ENCODE measurements at places on chromosomes 5 and 9.

DNA sequence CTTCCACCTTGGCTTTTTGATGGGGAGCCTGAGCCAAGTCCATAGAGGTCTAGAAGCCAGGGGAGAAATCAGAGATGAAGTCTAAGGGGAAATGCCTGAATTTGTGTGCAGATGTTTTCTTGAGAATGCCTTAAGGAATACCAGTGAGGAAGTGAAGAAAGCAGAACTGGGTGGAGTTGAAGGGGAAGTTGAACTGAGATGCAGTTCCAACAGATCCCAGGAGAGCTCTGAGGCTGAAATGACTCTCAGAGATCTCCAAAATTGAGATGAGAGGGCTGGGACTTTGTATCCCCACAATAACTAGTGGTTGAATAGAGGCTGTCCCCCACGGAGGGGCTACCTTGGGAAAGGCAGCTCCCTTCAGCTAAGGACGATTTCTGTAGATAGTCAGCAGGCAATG, 197.1 kb downstream of the ZNF462 start:
- no peak for DNase-seq

DNA sequence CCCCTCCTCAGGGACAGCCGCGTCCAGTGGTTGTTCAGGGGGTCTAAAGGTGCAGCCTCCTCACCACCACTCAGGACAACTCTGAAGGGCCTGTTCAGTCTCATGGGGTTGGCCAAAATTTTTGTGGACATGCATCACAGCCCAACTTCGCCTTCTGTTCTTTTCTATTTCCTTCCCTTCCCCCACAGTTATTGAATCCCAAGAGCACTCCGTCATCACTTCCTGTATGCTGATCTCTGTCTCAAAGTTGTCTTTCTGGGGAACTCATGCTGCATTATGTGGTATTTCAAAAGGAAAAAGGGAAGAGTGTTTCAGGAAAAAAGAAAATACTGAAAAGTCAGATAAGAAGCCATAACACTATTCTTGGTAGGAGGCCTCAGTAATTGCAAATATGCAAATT, 355.4 kb downstream of the CAAP1 start:
- DNase-seq, result no peak

GRCh38 chr5:59922220-59922619, 28.7 kb upstream of the PDE4D start:
- no peak for DNase-seq

- DNase-seq, result no peak
Observed at GRCh38 chr5:109152565-109152964, 257.2 kb downstream of the PJA2 start.

DNA sequence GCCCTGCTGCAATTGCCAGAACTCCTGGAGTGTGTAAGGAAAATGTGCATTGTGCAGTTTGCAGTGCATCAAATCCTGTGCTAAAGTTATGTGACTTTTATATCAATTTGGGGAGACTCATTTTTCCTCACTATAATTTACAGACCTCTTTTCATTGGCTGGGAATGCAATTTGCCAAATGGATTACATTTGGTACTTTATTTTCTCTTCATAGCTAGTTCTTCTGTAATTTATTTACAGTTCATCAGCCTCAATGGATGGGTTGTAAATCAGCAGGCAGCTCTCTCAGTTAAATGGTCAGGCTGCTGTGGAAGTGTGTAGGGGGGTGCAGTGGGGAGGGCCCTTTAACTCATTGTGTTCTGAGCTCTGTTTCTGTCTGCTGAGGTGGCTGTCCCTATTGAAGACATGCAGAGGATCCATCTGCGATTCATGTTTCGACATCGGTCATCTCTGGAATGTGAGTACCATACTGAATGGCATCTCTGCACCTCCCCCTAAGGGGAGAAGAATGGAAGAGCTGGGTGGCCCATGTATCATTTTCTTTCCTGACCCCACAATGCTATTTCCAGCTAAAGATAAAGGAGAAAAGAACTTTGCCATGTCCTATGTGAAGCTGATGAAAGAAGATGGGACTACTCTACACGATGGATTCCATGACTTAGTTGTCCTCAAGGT, 74.6 kb downstream of the DOCK2 start:
- DNase-seq, result no peak

DNA sequence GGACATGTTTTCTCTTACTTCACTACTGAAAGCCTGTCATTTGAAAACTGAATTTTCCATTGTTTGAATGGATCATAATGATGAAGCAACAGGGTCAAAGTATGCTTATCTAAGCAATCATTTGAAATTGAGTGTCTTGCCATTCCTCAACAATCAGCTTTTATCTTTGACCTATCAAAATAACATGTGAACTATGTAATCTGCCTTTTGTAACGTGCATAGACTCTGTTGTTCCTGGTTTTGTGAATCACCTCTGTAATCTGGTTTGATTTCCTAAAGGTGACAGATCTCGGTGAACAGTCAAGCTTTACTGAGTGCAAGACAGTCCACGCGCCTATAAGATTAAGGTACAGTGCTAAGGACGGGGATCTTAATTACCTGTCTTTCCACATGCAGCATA, 3.3 kb downstream of the MEF2C start:
- no peak for DNase-seq

DNA sequence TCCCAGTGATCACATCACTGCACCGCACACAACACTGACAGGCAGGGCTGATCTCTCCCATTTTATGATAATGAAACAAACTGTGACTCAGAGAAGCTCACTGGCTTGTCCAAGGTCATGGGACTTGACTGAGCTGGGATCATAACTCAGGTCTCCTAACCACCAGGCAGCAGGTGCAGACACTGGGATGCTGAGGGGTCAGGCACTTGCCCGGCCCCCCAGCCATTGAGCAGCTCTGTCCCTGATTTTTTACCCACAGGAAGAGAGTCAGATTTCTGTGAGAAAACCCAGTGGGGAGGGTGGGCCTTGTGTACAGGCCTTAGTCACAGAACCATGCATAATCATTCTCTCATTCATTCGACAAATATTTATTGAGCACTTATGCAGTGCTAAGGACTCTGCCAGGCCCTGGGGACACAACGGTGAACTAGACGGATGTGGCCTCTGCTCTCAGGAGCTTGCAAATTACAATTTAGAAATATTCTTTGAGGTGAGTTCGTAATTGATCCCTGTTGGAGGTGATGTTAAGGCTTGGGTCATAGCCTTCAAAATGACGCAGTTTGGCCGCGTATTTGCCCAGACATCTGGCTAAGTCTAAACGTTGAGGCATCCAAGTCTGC, 54.5 kb upstream of the TGFBR1 start:
- DNase-seq, result no peak

DNA sequence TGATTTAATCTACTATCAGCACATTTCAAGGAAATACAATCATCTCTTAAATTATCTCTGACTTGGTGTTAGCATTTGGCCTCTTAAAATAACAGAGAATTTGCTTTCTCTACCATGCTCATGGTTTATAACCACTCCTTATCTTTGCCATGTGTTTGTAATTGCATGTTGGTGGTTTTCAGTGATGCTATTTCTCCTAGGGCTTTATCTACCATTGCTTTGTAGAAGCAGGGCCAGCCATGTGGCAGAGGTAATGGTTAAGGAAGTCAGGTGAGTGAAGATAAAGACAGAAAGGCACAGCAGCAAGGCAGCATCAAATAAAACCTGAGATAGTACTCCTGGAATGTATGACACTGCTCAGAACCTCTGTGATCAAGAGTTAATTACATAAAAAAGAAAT, 206.2 kb downstream of the FER start:
- DNase-seq, result no peak

DNA sequence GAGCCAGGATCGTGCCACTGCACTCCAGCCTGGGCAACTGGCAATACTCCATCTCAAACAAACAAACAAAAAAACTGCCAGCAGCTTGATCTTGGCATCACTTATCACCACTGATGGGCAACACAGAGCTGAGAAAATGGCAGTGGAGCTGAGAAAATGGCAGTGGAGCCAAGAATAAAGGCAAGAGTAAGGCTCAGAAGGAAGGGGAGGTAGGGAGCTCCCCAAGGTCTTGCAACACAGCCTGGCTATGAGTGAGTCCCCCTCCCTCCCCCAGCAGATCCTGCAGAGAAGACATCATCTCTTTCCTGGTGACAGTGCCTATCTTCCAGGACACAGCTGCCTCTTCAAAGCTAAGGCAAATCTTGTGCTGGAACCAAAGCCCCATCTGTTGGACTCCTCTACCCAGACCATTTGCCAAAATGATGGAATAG, 70.3 kb downstream of the UGCG start:
- no peak for DNase-seq

- DNase-seq, result no peak
Observed at GRCh38 chr9:114169952-114170770, 14.8 kb downstream of the COL27A1 start.

DNA sequence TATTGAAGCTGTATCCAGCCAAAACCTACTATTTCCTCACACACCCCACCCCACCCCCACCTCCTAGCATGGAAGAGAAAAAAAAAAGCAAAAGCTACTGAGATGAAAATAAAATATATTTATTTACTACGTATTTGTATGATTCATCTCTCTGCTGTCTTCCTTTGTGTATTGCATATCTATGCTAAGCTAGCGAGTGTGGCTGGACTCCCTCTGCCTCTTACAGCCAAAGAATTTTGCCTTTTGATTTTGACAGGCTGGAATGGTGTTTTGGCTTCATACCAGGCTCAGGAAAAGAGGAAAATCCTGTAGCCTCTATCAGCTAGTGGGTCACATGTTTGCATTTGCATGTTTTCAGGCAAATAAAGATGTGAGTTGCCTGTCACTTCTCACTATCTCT, 2.2 kb downstream of the ABLIM3 start:
- DNase-seq, result no peak

DNA sequence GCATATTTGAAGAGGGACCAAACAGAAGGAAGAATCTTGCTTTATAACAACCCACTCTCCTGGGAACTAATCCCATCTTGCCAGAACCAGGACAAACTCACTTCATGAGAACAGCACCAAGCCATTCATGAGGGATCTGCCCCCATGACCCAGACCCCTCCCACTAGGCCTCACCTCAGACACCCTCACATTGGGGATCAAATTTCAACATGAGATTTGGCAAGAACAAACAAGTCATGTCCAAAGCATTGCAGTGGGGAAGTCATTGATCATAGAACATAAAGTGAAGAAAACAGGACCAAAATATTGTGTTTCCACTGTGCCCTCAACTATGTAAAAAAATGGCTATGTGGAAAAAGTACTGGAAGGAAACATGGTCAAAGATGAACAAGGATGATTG, 43.9 kb downstream of the MAP1B start:
- no peak for DNase-seq

DNA sequence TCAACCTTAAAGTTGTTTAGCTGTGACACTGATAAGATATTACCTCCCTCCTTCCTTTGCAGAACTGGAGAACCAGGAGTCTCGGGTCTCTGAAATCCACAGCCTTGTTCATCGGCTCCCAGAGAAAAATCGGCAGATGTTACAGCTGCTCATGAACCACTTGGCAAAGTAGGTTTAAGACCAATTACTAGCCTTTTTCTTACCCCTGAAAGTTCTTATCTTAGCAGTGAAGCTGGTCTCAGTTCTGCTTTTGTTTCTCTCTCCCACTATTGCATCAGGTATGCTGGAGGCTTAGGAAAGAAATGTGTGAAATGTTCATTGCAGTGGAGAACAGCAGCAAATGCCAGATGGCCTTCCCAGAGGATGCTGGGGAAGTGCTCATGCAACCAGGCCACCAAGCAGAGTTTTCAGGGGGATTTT, 287.4 kb downstream of the ARHGAP26 start:
- DNase-seq, result no peak

- DNase-seq, result no peak
Observed at GRCh38 chr5:95777441-95777840, 45.1 kb downstream of the GLRX start.

- DNase-seq, result no peak
Observed at GRCh38 chr5:132385326-132386105, 16.0 kb downstream of the SLC22A5 start.

- no peak for DNase-seq
Observed at GRCh38 chr9:127569886-127570401, 42.1 kb upstream of the STXBP1 start.

DNA sequence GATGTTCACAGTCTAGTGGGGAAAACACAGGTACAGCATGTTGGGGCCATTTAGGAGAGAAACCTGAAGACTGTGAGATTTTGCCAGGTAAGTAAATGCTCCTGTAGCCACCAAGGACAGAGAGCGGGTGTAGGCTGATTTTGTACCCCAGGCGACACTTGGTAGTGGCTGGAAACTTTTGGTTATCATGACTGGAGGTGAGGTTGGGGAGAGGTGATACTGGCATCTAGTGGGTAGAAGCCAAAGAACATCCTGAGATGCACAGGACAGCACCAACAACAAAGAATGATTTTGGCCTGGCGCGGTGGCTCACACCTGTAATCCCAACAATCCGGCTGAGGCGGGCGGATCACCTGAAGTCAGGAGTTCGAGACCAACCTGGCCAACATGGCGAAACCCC, 38.8 kb upstream of the PWWP2A start:
- no peak for DNase-seq

- DNase-seq, result no peak
Observed at GRCh38 chr5:5613261-5613990, 190.9 kb downstream of the ICE1 start.

DNA sequence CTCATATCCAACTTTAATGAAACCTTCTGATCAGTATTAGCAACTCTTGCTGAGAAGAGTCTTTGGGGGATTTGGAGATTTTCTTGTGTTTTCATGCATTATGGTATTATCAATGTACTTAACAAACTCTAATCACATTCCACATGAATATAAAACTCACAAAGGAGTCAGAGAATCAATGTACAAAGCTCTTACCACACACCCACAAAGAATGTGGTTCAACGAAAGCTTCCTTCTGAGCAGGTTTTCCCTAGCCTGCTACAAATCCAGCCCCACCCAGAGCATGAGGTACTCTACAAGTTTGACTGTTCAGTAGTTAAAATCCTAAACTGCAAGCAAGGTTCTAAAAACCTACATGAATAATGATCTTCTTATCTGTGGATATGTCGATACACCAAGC, 210.1 kb downstream of the TARS1 start:
- no peak for DNase-seq

- no peak for DNase-seq
Observed at GRCh38 chr5:108321341-108321740, 60.6 kb downstream of the FBXL17 start.

- no peak for DNase-seq
Observed at GRCh38 chr5:57508211-57508610, 25.6 kb upstream of the ACTBL2 start.

GRCh38 chr5:151456321-151456940, 9.0 kb downstream of the SLC36A1 start:
- no peak for DNase-seq

DNA sequence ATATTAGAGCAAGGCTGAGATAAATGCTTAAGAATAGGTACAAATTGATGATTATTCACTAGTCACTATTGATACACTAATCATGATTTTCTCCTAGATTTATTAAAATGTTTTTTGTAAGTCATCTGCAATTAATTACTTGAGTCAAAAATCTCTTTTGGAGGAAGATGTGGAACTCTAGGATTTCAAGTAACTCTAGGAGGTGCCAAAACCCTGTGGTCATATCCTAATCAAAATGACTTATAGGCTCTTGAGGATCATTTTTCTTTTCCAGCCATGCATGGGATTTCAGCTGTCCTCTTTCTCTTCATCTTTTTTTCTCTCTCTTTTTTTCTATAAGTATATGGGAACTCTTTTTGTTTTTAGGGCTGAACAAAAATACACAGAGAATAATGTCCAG, 141.8 kb upstream of the CD180 start:
- DNase-seq, result no peak

Measured in NCI-H2171 (cell line).